Stimulated activated CD4-positive, alpha-beta T cell treated with anti-CD3 and anti-CD28 coated beads, Interleukin-15, amount 100 ng/mL, for 1 hour (primary cell): ENCODE measurements at places on chromosomes 6 and 20.

- no peak for DNase-seq
Observed at GRCh38 chr6:27812078-27812804, 100.0 kb downstream of the OR2B2 start.

GRCh38 chr20:63096681-63097335 lies 90.0 kb upstream of the BHLHE23 start:
- DNase-seq = no peak

DNA sequence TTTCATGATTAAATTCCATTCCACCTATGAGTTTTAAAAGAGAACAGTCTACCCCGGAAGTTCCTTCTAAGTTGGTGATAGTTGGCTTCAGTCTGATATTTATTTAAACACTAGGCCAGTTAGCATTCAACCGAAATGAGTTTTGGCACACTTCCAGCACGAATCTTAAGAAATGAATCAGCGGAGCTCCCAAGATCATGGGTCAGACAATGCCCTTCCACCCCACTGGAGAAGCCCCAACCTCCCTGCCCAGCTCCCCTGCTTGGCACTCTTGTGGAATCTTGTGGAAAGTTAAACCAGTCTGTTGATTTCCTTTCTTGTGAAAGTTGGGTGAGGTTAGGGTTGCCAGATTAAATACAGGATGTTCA lies 64.3 kb downstream of the MKKS start:
- DNase-seq = no peak

DNA sequence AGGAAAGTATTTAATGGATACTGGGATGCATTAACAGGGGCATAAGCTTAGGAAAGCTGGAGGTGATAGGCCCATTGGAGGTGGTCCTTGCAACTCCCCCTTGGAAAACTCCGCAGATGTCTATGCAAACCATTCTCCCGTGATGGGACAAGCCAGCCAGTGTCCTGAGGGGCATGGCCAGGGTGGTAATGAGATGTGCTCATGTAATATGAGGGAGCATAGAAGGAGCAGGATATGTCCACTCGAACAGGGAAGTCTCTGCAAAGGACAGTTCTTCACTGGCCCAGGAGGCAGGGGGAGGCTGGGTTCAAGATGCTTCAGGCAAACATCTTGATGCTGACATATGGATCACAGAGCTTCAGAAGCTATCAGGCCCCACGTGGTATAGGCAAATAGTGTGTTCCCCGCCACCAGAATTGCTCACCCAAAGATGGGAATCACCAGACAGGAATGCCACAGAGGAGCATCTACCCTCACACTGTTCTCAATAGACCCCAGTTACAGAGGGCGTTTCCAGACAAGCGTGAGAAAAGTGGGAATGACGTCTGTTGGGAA lies 201.6 kb upstream of the CDH4 start:
- DNase-seq = no peak

DNA sequence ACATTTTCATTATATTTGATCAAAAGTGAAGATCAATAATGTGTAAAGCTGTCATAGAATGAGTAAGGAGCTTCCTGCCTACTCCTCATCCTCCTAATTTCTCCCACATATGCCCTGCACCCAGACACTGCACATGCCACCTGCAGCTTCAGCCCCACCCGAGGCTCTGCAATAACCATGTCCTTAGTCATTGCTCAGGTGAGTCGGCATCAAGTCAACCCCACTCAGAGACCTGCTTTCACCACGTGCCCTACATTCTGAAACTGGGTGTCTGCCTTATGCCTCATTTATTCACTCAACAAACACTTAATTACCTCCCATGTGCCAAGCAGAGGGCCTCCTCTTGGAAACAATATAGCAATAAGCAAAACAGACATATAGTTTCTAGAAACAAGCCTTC lies 15.4 kb upstream of the TNFAIP3 start:
- no peak for DNase-seq
